Activated CD4-positive, alpha-beta memory T cell treated with anti-CD3 and anti-CD28 coated beads for 36 hours (primary cell): ENCODE measurements at places on chromosomes 7 and 10. TPM values are rescaled to one million over a fixed set of nuclear protein-coding genes. Genes with fewer than 3 reads are reported as not detected.

The LRRC17 gene
- 0.33 TPM for total RNA-seq

DNA sequence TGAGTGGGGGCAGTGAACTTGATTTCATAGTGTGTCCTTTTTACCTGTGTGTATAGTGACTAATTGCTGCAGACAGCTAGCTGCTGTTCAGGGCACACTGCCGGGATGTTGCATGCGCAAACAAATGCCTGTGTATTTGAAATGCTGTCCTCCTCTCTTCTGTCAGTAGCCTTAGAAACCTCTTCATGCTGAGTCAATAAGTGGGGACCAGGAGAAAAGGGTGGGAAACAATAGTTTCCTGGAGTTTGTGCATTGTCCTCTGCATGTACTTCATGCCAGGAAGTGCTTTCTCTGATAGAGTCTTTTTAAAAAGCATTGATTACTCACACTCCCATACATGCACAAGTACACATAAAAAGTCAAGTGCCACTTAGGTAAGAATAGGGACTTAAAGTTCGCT lies 1183.7 kb upstream of the CELF2 start:
- H3K4me3 ChIP-seq, result no peak overlapping the region
- H3K36me3 ChIP-seq, result no peaks in the 10 kb centered on the region
- H3K4me1 ChIP-seq, result no peaks in the 10 kb centered on the region
- no peak overlapping the region for H3K27ac ChIP-seq
- DNase-seq, result no peak
- no peaks in the 10 kb centered on the region for H3K27me3 ChIP-seq

DNA sequence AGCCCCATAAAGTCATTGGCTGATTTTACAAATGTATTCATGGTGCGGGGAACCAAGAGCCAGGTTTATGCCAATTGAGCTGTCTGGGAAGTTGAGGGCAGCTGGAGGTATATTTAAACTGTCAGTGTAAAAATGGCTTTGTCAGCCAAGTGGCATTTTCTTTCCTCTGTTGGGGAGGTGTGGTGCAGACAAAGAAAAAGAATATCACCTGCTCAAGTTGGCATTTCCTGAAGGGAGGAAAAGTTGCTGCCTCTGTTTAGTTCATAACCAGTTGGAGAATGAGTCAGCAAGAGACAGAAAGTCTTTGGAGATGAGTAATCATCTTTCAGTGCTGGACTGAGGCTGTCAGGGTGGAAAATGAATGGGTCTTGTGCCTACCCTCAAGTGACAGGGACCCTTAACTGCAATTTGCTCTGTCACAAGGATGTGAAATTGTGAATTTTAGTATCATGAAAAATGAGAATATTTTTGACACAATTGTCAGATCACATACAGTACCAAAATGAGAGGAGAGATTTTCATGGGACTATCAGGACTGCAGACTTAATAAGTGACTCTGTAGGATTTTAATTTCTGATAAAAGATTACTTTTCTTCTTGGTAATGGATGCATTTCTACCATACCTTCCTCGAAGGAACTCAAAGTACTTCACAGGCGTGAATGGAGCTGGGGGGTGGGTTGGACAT lies 137.3 kb downstream of the ANLN start:
- H3K4me1 ChIP-seq, result peaks cover 17% of the 10 kb centered on the region
- no peak overlapping the region for H3K4me3 ChIP-seq

DNA sequence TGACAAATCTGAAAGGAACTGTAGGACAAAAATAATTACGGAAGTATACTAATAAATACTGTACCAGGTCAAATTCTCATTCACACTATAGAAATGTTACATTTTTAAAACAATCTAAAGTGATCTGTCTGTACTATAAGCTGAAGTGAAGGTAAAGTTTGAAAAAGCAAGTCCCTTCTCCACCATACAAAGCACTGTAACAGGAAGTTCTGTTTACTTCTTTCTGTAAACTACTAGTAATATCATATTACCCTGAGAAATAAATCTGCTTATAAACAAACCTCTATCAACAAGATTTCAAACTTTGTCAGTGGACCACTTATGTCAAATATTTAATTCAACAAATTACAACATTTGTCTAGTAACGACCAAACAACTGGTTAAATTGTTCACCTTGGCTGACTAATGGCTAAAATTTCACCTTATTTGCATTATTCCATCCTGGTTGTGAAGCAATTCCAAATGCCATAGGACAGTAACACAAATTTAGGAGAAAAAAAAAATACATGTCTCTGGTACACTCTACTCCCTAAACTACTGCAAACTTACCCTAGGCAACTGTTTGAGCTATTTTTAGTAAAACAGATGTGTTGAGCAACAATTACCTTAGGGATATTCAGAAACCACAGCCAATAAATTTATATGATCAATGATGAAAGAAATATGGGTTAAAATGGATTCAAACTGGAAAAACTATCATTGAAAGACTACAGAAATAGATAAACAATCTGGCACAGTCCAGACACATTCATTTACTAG lies 126.0 kb downstream of the NRBF2 start:
- peaks cover 78% of the 10 kb centered on the region for H3K4me1 ChIP-seq
- H3K27ac ChIP-seq, result no peak overlapping the region
- peaks cover 27% of the 10 kb centered on the region for H3K36me3 ChIP-seq
- no peak for DNase-seq
- H3K4me3 ChIP-seq, result no peak overlapping the region

DNA sequence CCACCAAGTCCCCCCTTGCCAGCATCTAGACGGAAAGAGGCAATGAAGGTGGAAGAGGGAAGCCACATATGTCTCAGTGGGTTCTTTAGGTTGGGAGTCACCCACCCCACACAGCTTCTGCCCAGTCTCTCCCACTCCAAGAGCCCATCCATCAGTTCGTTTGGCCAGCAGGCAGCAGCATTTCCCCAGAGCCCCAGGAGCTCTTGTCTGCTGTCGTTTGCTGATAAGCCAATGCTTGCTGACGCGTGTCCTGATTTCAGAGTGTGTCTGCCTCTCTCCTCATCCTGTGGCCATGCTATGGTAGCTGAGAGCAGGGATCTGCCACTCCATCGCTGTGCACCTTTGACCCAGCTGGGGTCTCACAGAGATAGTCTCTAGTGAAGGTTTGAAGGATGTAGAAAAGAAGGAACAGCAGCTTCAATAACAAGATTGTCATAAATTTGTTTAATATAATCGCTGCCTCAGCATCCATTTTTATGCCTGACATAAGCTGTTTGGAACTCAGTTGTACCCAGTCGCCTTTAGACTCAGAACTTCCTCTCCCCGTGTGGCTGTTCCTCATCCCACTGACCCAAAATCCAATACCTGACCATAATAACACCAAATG lies 39.4 kb upstream of the GDF10 start:
- peaks cover 6% of the 10 kb centered on the region for H3K36me3 ChIP-seq
- H3K27me3 ChIP-seq, result peaks cover 1% of the 10 kb centered on the region
- H3K4me3 ChIP-seq, result peak overlapping the region; percentile 36
- peak; percentile 61 for DNase-seq

The GRB10 gene
- total RNA-seq, result 8.4 TPM

- H3K36me3 ChIP-seq, result no peaks in the 10 kb centered on the region
- H3K27me3 ChIP-seq, result no peaks in the 10 kb centered on the region
- no peak overlapping the region for H3K4me3 ChIP-seq
- no peak overlapping the region for H3K27ac ChIP-seq
Observed at GRCh38 chr7:137110091-137110509, 233.4 kb downstream of the PTN start.

GRCh38 chr10:85673270-85673669 lies 693.3 kb downstream of the GRID1 start:
- H3K27me3 ChIP-seq, result no peaks in the 10 kb centered on the region
- peaks cover 8% of the 10 kb centered on the region for H3K4me1 ChIP-seq
- H3K4me3 ChIP-seq, result no peak overlapping the region
- H3K36me3 ChIP-seq, result no peaks in the 10 kb centered on the region
- DNase-seq, result no peak

DNA sequence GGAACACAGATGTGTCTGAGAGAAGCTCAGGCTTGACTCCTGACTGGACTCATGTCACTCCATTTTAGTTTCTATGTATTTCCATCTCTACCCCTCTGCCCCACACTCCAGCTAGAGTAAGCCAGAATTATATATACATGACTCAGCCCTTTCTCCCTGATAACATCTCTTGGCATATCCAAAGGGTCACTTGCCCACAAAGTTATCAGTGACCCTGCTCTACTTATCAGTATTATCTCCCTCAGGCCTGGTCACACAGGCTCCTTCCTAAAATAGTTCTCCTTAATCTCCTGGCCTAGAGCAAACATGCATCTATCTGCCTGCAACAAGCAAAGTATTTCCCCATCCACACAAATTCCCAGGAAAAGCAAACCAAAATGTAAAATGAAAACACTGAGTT lies 598.3 kb downstream of the SUGCT start:
- H3K4me1 ChIP-seq, result no peaks in the 10 kb centered on the region
- no peaks in the 10 kb centered on the region for H3K36me3 ChIP-seq
- no peak for DNase-seq
- no peaks in the 10 kb centered on the region for H3K27me3 ChIP-seq
- no peak overlapping the region for H3K27ac ChIP-seq

DNA sequence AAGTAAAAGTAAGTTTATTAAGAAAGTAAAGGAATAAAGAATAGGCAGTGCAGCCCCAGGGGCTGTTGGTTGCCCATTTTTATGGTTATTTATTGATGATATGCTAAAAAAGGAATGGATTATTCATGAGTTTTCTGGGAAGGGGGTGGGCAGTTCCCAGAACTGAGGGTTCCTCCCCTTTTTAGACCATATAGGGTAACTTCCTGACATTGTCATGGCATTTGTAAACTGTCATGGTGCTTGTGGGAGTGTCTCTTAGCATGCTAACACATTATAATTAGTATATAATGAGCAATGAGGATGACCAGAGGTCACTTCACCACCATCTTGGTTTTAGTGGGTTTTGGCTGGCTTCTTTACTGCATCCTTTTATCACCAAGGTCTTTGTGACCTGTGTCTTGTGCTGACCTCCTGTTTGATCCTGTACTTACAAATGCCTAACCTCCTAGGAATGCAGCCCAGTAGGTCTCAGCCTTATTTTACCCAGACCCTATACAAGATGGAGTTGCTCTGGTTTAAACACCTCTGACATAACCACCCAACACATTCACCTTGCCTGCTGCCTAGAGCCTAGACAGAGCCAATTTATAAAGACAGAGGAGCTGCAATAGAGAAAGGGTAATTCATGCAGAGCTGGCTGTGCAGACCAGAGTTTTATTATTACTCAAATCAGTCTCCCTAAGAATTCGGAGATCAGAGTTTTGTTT lies 10.9 kb upstream of the ERCC6 start:
- H3K27me3 ChIP-seq, result peaks cover 20% of the 10 kb centered on the region
- no peaks in the 10 kb centered on the region for H3K4me1 ChIP-seq
- no peak overlapping the region for H3K4me3 ChIP-seq
- H3K36me3 ChIP-seq, result peaks cover 3% of the 10 kb centered on the region
- H3K27ac ChIP-seq, result no peak overlapping the region

- no peaks in the 10 kb centered on the region for H3K4me1 ChIP-seq
- H3K27me3 ChIP-seq, result no peaks in the 10 kb centered on the region
- H3K4me3 ChIP-seq, result no peak overlapping the region
- no peak for DNase-seq
- no peak overlapping the region for H3K27ac ChIP-seq
Observed at GRCh38 chr10:101478956-101479355, 109.1 kb downstream of the POLL start.

The AKR1C4 gene
- not detected for total RNA-seq

GRCh38 chr10:117926491-117926890 lies 120.2 kb downstream of the RAB11FIP2 start:
- peaks cover 1% of the 10 kb centered on the region for H3K27me3 ChIP-seq
- no peak overlapping the region for H3K4me3 ChIP-seq
- DNase-seq, result no peak
- no peaks in the 10 kb centered on the region for H3K4me1 ChIP-seq
- no peaks in the 10 kb centered on the region for H3K36me3 ChIP-seq
- no peak overlapping the region for H3K27ac ChIP-seq

DNA sequence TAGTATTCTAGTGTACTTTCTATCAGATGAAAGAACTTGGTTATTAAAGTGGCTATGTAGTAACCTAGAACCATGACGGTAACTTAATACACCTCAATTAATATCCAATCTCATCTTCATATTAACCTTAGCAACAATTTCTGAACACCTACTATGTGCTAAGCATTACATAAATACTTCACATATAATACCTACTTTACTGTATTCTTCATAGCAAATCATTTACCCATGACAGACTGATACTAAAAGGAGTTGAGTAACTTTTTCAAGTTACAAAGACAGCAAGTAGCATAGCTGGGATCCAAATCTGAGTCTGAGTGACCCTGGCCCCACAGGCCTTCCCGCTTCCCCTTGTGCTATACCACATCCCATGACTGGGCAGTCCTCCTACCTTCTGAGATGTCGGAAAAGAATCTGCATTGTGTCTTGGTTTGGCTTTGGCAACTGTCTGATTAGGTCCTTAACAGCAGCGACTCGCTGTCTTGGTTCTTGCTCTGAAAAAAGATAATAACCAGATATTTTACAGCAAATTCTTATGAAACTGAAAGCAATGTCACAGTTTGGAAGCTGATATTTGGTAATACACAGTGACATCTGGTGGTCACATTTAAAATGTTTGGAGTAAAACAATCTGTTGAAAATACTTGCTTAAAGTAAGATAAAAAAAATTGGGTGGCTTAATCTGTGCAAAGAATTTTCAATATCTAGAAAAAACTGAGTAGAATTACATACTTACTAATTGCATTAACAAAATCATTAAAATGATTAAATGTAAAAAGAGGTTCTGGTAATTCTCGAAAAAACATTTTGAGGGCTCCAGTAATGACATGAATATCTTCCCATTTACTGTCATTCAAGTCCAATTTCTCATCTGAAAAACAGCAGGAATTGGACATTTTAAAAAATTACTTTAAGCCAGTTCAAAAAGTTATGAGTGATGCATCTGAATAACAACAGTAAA lies 120.1 kb downstream of the ARHGAP12 start:
- H3K4me1 ChIP-seq, result peaks cover 6% of the 10 kb centered on the region
- peak overlapping the region; percentile 48 for H3K4me3 ChIP-seq
- DNase-seq, result peak; percentile 29
- peaks cover 2% of the 10 kb centered on the region for H3K36me3 ChIP-seq
- no peaks in the 10 kb centered on the region for H3K27me3 ChIP-seq
- peak overlapping the region; percentile 63 for H3K27ac ChIP-seq

DNA sequence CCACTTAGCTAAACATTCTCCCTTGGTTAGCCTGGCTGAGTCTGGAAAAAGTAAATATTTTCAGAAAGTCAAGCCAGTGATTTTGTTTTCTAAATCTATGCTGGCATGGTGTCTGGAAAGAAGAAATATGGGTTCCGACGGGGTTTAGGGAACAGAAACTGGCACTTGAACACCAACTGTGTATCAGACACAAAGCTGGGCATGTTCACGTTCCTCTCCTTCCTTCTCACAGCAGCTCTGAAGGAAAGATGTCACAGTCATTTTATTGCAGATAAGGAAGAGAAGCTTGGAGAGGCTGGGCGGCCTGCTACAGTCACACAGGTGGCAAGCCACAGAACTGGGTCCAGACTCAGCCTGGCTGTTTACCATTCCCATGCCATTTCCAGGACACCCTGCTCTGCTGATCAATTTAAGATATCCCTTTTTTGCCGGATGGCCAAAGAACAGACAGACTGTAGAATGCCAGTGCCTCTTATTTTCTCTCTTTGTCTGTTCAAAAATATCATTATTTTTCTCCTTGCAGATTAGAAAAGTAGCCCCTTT lies 118.8 kb downstream of the HERPUD2 start:
- no peaks in the 10 kb centered on the region for H3K36me3 ChIP-seq
- no peaks in the 10 kb centered on the region for H3K4me1 ChIP-seq
- DNase-seq, result no peak
- peaks cover 3% of the 10 kb centered on the region for H3K27me3 ChIP-seq
- no peak overlapping the region for H3K4me3 ChIP-seq

GRCh38 chr7:31028006-31028405 lies 24.1 kb upstream of the ADCYAP1R1 start:
- H3K4me1 ChIP-seq, result peaks cover 19% of the 10 kb centered on the region
- no peak overlapping the region for H3K27ac ChIP-seq
